RCC 7860 (cell line): ENCODE measurements at places on chromosomes 5 and 9.

GRCh38 chr5:40594811-40595210 is 84.9 kb upstream of the PTGER4 start:
- no peak for DNase-seq

DNA sequence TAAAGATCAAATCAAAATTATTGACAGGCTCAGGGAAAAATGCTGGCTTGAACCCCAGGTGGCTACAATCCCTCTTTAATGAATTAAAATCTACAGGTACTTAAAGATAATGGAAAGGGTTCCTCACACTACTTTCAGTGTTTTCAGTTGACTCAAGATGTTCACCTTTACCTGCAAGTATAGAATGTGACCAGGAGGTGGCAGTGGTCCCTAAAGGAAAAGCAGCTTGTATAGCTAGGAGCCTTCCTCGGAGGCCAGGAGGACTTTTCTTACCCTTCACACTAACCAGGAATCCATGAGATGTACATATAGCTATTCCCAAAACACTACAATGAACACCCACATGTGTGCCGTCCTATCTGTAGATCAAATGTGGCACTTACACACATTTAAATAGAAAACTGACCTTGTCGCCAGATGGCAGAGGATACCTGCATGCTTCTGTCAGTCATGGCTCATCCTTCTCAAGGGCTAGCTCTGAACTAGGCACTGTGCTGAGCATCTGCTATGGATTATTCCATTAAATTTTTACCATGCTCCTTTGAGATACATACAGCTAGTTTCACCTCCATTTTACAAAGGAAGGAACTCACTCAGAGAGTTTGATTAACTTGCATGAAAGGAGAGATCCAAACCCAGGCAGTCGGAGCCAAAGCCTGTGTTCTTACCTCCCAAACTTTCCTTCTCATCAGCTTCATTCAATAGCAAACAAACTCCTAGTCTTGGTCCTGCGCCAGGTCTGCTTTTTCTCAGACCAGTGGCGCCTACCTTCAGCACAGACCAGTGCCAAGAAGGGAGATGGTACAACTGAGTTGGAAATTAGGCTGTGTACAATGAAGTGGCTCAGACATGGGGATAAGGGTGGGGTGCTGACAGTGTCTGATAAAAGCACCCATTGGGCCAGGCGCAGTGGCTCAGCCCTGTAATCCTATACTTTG is 24.5 kb downstream of the C9orf152 start:
- peak; percentile 57 for DNase-seq

DNA sequence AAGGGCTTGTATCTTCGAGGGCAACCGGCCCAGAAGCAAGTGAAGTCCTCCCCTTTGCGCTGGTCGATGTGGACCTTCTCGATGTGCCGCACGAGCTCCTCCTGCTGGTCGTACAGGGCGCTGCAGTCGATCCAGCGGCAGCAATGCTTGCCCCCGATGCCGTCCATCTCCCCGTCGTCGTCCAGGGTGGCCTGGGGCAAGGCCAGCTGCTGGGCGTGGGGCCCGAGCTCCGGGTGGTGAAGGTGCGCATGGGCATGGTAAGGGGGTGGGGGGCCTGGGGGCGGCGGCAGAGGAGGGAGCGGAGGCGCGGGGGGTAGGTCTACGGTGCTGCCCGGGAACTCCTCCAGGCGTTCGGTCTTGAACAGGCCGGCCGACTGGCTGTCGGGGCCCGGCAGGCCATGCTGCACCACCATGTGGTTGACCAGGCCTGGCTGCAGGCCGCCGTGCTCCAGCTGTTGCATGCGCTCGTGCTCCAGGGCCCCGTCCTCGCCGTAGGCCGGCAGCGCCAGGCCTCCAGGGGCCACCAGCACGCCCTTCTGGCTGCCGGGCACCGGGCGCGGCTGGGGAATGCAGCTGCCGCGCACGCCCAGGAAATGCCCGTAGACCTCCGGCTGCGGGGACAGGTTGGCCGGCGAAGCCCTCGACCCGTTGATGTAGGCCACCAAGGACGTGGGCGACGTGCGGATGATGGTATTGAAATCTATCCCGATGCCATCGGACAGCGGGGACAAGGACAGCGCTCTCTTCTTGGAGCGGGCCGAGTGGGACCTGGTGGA is 181.8 kb downstream of the GLIS3 start:
- DNase-seq = no peak

GRCh38 chr9:132077881-132078698 is 1.6 kb downstream of the MED27 start:
- peak; percentile 56 for DNase-seq

GRCh38 chr5:8907168-8907868 is 638.6 kb downstream of the SEMA5A start:
- DNase-seq = peak; percentile 99

GRCh38 chr9:108001237-108001636 is 511.7 kb upstream of the KLF4 start:
- DNase-seq = no peak

GRCh38 chr5:111345731-111346130 is 121.5 kb downstream of the CAMK4 start:
- DNase-seq = no peak

GRCh38 chr5:147559749-147560148 is 49.9 kb upstream of the DPYSL3 start:
- no peak for DNase-seq

- DNase-seq = peak; percentile 18
These were observed 7.3 kb downstream of the CRHBP start for GRCh38 chr5:76960004-76960625.
